ENCODE measurements at places on chromosomes 12 and 14.

- DNase-seq = no peak
Observed at GRCh38 chr14:45807178-45807899, 554.3 kb upstream of the MIS18BP1 start.

GRCh38 chr14:100609941-100610391 is 22.7 kb upstream of the BEGAIN start:
- peak; percentile 54 for DNase-seq

- no peak for DNase-seq
Observed at GRCh38 chr14:67170660-67171059, 18.6 kb upstream of the GARIN2 start.

GRCh38 chr12:12481631-12482030 is 81.0 kb downstream of the DUSP16 start:
- no peak for DNase-seq

DNA sequence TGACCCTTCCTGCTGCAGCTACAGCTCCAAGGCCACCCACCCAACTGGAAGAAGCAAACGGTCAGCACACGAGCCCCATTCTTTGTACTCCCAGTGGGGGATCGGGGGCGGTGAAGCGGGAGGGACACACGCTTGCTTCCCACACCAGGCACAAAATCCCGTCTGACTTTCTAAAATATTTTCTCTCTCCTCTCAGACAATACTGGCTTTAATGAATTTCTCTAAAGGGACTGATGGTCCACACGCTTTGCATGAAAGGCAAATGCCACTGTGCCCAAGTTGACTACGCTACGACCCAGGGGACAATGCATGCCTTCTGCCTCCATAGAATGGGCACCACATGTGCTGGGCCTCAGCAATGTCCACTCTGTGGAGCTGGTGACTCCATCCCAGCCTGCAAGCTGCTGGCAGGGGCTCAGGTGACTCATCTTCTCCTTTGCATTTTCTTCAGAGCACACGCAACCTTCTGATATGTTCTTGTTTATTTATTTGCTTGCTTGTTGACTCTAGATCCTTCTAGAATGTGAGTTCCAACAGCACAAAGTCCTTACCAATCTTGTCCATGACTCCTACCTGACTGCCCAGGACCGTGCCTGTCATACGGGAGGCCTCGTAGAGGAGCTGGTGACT is 15.6 kb downstream of the SYNE3 start:
- DNase-seq = no peak

DNA sequence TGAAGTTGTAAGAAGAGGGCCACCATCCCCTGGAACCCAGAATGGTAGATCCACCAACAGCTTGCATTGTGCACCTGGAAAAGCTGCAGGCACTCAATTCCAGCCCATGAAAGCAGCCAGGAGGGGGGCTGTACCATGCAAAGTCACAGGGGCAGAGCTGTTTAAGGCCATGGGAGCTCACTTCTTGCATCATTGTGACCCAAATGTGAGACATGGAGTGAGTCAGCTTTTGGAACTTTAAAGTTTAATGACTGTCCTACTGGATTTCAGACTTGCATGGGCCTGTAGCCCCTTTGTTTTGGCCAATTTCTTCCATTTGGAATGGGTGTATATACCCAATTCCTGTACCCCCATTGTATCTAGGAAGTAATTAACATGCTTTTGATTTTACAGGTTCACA is 50.8 kb downstream of the SLC16A7 start:
- DNase-seq = no peak

DNA sequence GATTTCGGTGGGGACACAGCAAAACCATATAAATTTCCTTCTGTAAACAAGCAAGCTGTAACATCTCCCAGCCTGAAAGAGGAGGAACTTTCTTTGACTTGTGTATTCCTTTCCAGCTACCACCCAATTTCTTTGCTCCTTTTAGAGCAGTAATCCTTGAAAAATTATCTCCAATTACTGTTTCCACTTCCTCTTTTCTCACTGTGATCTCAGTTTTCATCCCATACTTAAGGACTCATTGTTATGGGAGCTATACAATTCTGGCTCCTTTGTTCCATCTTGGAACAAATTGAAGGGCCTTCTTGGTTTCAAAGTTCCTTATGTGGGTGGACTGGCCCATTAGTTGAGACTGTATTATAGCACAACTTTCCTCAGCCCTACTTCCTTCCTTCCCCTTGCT is 152.6 kb downstream of the AKAP6 start:
- DNase-seq = no peak

DNA sequence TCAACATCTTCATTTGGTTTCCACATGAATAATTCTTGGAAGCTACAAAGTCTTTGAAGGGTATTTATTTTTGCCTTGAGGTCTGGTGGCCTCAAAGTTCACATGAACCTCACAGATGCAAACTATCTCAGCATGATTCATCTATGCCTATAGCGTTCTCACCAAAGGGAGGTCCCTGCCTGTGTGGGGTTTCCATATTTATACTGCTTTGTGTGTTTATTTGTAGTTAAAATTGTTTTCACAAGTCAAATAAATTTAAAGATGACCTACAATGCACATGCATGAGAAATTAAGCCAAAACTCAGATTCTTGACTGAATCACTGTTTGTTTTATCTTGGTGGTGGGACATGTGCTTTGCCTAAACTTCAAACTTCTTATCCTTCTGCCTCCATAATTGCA is 176.7 kb downstream of the PPM1H start:
- DNase-seq = no peak

DNA sequence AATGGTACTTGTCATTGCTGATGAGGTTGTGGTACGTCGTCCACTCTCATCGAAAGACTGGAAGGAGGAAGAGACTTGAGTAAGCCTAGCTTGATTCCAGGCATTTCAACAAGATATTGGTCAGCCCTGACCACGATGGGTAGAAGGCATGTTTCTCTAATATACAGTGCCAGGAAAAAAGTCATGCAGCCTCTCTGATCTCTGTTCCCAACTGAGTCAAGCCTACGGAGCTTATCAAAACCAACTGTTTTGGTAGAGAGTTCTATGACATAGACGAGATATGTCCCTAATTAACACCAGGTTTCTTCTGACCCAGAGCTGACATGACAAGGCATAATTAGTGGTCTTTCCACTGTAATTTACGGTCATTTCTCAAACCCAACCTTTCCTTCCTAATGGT is 58.5 kb downstream of the NIN start:
- no peak for DNase-seq

GRCh38 chr14:105480807-105481801 is 5.6 kb upstream of the CRIP1 start:
- peak; percentile 93 for DNase-seq

GRCh38 chr12:52437508-52437907 is 3.3 kb upstream of the KRT75 start:
- DNase-seq = no peak

GRCh38 chr12:92593734-92594402 is 108.9 kb upstream of the PLEKHG7 start:
- peak; percentile 67 for DNase-seq

DNA sequence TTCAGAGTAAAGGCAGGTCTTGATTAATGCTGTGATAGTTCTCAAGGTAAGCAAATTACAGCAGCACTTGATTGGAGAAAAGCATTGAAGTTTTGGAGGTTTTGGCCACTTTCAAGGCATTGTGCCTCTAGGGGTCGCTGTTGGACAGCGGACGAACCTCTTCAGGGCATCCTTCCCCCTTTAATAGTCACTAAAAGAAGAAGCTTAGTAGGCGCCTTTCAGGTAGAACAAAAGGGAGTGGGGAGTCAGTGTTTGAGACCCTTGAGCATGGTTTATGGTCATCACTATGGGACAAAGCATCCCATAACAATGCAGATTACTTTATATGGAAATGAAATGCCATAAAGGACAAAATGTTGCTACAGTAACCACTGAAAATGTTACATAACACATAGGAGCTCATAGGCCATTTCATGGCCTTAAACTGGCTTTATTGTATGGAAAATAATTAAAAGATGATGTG is 199.5 kb upstream of the DCN start:
- peak; percentile 84 for DNase-seq

DNA sequence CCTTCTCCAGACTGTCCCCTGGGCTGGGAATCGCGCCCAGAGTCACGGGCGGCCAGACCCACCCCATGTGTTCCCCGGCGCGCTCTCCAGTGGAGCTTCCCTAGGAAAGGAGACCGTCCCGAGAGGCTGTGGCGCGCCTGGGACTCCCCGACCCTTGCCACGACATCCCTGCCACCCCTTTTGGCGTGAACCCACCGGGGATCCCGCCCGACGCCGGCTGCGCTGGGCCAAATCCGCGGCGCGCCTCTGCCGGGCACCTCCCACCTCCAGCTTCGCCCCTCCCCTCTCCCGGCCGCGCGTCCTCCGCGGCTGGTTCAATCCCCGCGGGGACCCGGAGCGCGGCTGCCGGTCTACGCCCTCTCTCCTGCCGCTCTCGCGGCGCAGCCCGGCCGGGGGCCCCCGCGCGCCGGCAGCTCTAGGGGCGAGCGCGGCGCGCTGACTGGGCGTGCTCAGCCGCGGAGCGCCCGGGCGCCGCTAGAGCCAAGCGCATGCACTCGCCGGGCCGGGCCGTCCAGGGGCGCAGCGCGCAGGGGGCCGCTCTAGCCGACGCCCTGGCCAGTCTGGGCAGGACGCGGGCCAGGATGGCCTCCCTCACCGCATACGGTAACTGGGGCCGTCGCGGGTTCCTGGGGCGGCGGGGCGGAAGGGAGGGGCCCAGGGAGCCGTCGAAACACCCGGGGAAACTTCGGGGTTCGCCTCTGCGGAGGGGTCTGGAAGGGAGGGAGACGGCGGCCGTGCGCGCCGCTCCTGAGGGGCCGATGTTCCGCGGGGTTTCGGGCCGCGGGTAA is 77.4 kb upstream of the ANO4 start:
- DNase-seq = no peak

DNA sequence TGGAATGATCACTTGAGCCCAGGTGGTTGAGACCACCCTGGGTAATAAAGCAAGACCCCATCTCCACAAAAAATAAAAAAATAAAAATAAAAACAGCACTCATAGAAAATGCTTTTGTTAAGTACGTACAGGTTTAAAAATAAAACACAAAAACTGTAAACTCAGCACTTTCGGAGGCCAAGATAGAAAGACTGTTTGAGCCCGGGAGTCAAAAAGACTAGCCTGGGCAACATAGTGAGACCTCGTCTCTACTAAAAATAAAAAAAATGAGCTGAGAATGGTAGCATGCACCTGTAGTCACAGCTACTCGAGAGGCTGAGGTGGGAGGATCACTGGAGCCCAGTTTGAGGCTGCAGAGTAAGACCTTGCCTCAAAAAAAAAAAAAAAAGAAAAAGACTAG is 7.5 kb downstream of the ATP6V1D start:
- DNase-seq = no peak

GRCh38 chr12:8697120-8697475 is 693 bp upstream of the RIMKLB start:
- DNase-seq = no peak

DNA sequence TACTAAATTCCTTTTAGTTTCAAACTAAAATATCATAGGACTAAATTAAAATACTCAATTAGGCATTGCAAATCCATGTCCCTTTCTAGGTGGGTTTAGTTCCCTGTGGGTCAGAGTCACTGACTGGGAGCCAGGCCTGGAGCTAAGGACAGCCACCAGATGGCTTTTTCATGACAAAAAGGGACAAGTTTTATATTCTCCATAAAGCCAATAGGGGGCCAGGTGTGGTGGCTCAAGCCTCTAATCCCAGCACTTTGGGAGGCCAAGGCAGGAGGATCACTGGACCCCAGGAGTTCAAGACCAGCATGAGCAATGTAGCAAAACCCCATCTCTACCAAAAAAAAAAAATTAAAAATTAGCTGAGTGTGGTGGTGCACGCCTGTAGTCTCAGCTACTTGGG is 35.4 kb upstream of the EIF5 start:
- no peak for DNase-seq

DNA sequence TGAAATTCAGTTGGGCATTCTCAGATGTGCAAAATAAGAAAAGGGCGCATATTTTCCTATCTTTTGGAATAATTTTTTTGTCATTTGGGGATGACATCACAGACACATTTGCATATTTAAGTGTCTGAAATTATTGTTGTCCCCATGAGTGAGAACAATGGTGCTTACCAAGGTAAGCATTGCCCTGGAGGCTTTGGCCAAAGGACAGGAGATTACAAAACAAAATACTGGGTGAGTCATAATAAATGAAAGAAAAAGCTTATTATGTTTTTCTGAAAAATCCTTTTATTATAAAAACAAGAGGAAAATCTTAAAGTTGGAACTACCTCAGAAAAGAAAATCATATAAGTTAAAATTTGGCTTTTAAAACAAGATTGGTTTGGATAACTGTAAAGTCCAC is 254.9 kb downstream of the BTG1 start:
- DNase-seq = no peak

DNA sequence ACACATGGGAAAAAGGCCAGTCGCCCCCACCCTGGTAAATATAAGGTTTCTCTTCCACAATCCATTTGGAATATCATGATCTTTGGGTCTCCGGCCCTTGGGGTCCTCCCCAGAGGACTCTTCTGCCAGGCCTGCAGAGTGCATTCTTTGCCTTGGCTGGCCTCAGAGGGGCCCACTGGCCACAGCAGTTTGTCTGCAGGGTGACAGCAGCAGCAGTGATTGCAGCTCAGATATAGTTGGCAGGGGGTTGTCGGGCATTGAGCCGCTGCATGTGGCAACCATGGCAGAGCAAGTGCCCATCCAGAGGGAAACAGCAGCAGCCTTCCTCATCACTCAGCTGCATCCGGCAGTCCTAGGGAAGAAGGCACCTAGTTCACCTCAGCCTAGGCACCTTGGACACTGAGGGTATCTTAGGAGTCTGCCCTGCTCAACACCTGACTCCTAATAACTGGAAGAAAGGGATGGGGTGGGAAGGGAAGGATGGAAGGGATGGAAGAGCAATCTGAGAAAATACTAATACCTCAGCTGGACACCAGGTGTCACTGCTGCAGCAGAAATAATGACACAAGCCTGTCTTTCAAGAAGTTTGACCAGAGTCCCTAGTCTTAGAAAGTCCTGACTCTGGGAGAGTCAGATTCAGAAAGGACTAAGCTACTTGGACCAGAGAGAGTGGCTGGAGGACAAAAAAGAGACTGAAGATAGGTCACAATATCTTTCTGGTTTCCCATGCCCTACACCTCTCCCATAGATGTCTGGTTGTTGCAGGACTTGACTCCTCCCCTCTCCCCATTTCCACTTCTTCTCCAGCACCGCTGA is 8.9 kb downstream of the AJUBA start:
- no peak for DNase-seq

DNA sequence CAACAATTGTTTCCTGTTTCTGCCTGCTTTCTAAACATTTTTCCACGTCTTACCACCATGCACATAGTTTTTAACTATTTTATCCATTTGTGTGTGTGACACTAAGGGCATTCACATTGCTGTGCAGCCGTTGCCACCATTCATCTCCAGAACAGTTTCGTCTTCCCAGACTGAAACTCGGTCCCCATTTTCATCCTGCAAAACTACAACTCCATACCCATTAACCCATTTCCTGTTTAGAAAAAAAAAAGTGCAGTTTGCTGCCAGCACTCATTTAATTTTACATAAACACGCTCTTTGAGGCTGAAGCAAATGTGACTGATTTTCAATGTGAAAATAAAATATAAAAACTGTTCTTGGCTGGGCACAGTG is 15.5 kb downstream of the UBC start:
- no peak for DNase-seq

DNA sequence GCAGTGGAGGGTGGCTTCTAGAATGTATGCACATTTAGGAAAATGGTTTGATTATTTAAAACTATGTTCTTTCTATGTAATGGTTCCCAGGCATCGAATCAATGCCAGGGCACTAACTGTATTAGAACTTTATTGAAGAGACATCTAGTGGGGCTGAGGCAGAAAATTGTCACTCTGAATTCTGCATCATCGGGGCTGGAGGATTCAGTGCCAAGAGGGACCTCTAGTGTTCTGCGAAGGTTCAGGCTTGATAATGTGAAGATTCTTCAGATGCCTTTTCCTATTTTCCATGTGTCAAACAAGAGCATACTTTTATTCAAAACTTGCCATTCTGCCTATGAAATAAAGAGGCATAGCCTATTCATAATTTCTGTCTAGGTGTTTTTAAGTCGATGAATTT is 146.3 kb downstream of the CAND1 start:
- no peak for DNase-seq

Measured in upper lobe of right lung (tissue), 1 donor.